Activated naive CD8-positive, alpha-beta T cell treated with anti-CD3 and anti-CD28 coated beads for 36 hours (primary cell): ENCODE measurements at places on chromosomes 3 and 15. TPM values are rescaled to one million over a fixed set of nuclear protein-coding genes. Genes with fewer than 3 reads are reported as not detected.
A peak's percentile ranks its signal among the peaks of the same experiment; 100 is the strongest.

The HYAL3 gene
- 6.8 TPM for total RNA-seq

The MAGEL2 gene
- total RNA-seq: not detected

The TAGLN3 gene
- 0.48 TPM for total RNA-seq

The SLITRK3 gene
- not detected for total RNA-seq

The DUOXA1 gene
- total RNA-seq: not detected

The C3orf22 gene
- not detected for total RNA-seq

The COX5A gene
- 352 TPM for total RNA-seq

The FHIT gene
- total RNA-seq: 8.6 TPM

The TLR9 gene
- 1.4 TPM for total RNA-seq

GRCh38 chr3:193872265-193872753, 263.6 kb upstream of the HES1 start:
- no peak for DNase-seq

GRCh38 chr3:197375001-197375441, 76.6 kb upstream of the DLG1 start:
- DNase-seq: no peak

DNA sequence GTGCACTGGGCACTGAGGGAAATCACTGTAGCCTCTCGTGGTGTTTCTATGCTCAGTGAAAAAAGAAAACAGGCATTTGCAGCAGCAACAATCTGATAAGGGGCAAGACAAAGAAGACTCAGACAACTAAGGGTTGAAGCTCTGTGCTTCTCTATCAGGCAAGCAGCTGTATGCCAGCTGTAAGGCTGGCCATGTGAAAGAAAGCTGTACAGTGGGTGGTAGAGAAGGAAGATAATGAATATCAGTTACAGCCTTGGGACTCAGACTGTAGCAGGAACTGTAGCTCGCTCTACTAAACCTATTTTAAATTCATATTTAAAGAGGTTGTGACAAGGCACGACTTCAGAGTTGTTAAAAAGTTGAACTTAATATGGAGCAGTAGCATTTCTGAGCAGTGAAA, 76.3 kb downstream of the VGLL3 start:
- DNase-seq: no peak

GRCh38 chr3:127717357-127718244, 44.8 kb downstream of the ABTB1 start:
- no peak for DNase-seq

DNA sequence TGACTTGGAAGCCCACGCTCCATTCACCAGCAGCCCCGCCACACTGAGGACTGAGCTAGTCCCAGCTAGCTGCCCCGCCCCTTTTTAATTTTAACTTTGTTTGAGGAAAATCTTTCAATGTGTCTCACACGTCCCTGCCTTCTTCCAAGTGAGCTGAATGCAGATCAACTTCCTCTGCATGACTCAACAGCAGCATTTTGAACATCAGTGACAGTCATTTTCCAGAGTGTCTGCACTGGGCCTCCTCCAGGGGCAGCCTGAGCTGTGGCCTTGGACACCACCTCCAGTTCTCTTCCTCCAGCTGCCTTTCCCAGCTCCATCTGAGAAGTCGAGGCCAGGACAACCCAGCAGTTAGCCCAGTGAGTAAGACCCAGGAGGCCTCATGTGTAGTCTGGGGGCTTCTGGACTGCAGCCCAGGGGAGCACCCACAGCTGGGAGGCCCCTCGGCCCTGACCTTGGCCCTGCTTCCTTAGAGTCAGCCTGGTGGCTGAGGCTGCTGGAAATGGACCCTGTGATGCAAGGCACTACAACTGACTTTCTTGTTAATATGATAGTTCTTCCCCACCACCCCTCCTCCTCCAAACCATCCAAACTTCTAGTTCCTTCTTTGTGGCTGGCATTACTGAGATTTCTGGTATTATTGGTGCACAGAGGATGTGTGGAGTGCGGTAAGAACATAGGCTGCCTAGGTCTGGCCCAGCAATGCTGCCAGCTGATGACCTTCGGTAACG, 21.4 kb upstream of the ESYT3 start:
- no peak for DNase-seq

DNA sequence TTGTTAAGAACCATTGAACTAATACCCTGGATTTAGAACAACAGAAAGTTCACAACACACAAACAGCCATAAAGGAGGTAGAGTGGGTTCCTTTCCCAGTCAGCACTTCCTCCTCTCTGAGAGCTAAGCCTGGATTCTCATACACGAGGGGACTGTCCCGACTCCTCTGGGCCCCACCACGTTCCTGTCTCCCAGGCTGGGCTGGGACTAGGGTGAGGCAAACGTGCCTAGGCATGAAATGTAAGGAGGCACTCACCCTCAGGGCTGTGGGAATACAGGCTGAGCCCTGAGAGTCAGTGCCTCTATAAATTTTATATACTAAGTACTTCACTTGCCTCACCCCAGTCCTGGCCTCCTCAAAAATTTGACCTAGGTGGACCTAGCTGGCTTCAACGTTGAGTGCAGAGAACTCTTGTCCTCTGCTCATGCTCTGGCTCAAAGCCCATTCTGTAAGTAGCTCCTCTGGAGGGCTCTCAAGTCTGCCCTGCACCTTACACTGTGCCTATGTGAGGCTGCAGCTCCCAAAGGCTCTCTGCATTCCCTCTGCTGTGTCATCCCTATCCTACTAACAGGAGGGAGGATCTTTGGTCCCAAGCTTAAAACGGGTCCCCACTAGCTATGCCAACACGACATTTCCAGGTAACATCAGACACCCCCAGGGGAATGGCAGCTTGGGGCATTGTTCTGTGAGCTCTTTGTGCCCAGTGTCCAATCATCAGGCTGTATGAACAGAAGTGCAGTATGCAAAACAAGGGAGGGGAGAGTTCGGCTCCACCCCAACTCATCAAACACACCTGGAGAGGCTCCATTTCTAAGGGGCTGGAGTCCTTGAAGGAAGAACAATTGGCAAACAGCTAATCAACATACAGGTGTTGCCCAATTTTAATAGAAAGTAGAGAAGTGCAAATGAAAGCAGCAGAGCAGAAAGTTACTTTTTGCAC, 233.2 kb downstream of the RPLP1 start:
- DNase-seq: no peak

DNA sequence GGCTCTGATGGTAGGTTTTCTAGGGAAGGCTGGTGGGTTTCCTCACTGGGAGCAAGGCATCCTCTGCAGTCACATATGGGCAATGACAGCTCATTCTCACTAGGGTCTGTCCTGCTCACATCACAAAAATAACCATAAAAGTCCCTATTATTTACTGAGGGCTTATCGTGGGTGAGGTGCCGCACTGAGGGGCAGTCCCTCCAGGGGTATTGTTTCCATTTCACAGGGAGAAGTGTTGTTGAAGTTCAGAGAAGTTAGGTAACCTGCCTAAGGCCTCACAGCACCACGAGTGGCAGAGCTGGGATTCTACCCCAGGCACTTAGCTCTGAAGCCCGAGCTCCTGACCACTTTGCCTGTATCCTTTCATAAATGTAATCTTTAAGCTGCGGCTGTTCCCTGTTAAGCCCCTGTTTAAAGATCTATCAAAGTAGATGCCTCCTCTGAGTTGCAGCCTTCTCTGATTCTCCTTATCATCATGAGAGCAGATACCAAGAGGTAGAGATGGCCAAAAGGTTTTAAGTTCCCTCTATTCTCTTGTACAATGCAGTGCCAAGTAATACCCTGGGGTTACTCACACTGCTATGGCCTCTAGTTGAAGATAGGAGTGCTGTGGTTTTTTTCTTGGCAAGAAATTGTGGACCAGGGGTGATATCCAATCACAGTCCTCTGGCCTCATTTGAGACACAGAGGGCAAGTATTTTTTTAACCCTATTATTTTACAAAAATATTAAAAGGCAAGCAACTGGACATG, 107.0 kb downstream of the RPLP1 start:
- no peak for DNase-seq

DNA sequence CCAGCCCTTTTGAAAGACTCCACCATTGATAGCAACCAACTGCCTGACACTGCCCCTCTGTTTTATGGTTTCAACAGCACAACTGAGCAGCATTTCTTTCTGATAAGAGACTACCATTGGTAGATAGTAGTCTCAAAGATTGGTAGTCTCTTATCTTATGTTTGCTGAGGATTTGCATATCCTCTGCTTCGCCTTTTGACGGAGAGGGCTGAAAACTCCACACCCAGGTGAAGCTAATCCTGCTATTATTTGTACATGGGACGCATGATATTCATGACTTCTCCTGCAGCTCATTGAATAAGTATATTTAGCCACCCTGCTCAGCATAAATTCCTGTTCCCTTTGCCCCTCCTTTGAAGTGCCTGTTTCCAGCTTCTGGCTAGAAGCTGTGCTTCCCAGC, 119.4 kb upstream of the STRIT1 start:
- no peak for DNase-seq

DNA sequence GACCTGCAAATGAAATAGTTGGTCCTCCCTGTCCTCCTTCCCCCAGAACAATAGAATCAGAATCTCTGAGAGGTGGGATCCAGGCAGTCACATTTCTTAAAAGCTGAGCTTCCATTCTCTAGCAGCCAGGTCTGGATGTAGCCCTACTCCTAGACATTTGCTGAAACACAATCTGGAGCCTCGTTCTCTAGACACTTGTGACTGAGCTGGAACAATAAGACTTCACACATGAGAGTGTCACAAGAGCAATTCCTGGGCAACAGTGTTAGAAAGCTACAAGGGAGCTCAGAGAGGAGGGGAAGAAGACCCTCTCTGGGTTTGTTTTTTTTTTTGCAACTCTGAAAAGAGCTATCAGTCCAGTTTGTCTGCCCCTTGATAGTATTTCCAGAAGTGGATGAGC, 14.5 kb downstream of the CORO2B start:
- no peak for DNase-seq

DNA sequence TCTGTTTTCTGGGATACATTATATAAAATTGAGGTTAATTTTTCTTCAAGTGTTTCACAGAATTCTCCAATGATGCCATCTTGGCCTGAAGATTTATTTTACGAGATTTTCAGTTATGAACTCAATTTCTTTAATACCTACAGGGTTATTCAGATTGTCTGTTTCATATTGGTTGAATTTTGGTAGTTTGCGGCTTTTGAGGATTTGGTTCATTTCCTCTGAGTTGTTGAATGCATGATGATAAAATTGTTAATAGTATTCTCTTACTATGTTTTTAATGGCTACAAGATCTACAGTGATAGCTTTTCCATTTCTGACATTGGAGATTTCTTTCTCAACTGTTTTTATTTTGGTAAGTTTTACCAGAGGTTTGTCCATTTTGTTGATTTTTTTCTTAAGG, 63.9 kb upstream of the PTPRG start:
- DNase-seq: no peak

DNA sequence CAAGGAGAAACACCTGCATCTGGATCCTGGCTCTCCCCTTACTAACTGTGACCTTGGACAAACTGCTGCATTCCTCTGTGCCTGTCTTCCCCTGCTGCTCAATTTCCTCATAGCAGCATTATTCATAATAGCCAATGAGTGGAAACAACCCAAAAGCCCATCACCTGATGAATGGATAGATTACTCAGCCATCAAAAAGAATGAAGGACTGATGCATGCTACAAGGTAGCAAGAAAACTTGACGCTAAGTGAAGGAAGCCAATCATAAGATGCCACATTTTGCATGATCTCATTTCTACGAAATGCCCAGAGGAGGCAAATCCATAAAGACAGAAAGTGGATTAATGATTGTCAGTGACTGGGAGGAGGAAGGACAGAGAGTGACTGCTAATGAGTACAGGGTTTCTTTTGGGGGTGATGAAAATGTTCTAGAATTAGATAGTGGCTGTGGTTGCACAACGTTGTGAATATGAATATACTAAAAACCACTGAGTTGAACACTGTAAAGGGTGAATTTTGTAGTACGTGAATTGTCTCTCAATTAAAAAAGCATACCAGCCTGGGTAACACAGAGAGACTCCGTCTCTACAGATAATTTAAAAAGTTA, 11.2 kb downstream of the IGDCC4 start:
- no peak for DNase-seq

DNA sequence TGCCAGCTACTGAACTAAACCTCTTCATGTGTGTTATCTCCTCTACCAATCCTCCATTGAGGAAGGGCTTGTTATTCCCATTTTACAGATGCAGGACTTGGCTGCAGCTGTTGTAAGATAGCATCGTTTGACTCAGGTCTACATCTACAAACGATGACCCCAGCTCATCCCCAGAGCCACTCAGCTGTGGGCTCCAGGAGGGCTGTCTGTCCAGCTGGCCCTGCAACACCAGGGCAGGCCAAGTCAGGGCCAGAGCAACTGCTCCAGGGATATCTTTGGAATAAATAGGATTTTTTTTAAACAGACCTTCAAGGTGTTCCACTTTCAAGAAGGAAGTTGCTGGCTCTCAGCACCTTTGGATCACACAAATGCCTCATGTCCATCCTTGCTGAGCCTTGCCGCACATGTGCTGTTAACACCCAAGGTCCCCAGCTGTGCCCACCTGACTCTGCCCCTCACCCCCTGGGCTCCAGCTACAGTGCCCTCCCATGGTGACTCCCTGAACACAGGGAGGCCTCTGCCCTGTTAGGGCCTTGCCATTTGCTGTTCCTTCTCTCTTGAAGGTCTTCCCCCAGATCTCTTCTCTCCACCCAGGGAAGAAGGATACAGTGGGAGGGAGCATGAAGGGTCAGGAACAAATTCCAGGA, 31.0 kb downstream of the ALDH1L1 start:
- no peak for DNase-seq

DNA sequence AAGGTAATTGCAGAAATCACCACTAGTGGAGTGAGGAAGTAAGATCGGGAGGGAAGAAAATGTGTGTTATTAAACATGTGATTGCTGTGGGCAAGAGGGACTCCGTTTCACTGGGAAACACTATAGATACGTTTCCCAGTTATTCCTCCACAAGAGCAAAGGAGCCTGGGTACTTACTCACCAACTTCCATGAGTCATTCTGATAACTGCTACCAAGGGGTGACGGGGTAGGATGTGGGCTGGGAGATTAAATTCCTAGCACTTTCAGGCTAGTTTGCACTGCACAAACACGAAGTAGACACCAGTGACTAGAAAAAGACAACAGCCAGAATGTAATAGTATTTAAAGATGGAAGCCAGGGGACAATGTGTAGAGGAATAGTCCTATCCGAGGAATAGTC, 812.9 kb upstream of the CFAP20DC start:
- no peak for DNase-seq

DNA sequence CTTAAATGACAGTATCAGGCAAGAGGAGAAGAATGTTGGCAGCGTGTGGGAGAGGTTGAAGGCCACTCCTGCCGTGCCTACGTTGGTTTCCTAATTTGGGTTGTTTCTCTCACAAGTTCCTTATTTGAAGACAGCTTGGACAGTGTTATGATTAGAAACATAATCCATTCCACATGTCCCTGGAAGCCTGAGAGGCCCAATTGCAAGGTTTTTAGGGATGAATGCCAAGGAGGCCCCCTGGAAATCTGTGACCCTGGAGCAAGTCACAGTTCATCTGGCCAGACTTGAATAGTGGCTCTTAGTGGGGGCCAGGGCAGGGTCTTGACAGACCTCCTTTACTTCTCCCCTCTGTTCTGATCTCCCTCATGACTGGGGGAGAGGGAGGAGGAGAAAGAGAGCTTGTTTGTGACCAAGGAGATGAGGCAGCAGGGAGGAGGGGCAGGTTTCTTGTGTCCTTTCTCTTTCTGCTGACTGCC, 584.4 kb upstream of the TBL1XR1 start:
- DNase-seq: no peak

- peak; percentile 17 for DNase-seq
Observed at GRCh38 chr3:53493963-53494791, at the start of gene CACNA1D. TSS of gene CACNA1D (plus strand) at chr3:53494611. CDS start at chr3:53495167, 556 bp downstream.
